HS-5 (cell line): ENCODE measurements at places on chromosomes 1 and 21.

- DNase-seq: no peak
Observed at GRCh38 chr1:109274533-109275476, 8.1 kb downstream of the PSRC1 start.

DNA sequence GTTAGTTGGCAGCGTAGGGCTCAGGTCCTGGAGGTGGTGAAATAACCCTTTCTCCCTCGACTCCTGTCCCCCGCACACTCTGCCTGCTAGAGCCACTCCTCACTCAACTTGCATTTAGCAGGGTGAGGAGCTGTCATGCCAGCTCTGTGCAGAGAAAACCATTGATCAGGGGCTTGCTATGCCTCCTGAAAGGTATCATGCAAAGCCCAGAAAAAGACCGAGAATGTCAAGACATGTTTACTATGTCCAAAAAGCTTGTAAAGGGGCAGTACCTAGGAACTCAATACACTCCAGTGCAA lies 18.0 kb downstream of the ALDH4A1 start:
- no peak for DNase-seq

DNA sequence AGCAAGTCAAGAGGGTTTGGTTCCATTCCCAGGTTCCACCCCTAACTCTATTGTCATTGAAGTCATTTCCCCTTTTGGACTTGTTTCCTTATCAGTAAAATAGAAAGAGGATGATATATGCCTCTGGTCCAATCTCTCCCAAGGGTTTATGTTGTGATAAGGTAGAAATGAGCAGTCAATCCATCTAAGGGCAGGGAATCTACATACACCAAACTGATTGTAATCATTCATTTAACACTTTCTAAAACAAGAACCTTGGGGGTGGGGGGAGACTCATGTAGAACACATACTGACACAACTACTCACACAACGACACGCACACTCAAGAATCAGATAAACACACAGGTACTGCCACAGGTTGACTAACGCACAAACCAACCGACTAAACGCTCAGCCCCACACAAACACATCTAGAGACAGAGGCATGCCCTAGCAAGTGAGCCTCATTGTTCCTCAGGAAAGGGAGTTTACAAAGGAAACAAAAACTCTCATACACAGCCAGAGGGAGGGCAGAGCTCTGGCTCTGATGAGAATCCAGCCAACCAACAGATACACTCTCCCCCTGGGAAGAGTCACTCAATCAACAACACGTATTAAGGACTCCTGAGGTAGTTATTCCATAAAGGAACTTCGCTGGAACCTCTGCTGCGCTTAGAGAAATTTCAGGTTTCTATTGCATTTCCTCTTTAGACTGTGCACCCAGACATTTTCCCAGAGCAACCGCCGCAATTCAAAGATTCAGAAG lies 1.0 kb downstream of the F11R start:
- no peak for DNase-seq

DNA sequence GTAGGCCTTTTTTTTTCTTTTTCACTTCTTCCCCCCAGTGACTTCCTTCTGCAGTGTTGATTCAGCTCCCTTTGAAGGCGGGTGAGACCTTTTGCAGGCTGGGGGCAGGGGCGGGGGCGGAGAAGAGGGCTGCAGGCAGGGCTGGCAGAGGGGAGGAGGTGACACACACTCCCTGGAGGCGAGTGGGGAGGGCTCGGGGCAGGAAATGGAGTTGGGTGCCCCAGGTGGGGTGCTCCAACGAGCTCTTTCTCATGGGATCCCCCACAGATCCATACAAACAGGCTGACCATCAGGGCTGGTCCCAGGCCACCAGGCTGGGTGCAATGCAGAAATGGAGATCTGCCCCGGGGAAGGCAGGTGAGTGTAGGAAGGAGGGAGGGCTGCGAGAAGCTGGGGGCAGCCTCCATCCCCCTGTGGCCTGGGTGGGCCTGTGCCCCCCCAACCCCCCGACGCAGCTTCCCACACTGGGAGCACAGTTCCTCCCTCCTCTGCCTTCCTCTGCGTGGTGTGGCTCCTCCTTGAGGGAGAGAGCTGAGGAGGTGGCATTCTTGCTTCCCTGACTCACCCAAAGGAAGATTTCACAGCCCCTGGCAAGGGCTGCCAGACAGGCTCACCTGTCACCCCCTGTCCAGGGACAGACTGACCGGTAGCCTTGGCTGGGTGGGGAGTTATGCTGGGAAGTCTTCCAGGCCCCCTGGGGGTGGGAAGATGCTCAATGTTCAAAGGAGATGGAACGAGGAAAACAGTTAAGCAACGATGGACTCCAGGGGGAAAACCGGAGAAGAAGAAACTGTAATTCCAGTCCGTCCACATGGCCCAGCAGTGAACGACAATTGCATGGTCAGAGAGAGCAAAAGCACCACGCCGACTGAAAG lies 7.1 kb upstream of the ITGB2 start:
- DNase-seq: peak; percentile 61

DNA sequence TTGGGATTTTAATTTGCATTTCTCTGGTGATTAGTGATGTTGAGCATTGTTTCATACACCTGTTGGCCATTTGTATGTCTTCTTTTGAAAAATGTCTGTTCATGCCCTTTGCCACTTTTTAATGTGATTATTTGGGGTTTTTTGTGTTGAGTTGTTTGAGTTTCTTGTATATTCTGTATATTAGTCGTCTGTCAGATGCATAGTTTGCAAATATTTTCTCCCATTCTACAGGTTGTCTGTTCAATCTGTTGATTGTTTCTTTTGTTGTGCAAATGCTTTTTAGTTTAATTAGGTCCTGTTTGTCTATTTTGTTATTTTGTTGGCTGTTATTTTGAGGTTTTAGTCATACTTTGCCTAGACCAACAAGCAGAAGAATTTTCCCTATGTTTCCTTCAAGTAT lies 164.0 kb upstream of the CXADR start:
- DNase-seq: no peak

- DNase-seq: no peak
Observed at GRCh38 chr1:32350785-32351398, 11.4 kb downstream of the FAM229A start.

DNA sequence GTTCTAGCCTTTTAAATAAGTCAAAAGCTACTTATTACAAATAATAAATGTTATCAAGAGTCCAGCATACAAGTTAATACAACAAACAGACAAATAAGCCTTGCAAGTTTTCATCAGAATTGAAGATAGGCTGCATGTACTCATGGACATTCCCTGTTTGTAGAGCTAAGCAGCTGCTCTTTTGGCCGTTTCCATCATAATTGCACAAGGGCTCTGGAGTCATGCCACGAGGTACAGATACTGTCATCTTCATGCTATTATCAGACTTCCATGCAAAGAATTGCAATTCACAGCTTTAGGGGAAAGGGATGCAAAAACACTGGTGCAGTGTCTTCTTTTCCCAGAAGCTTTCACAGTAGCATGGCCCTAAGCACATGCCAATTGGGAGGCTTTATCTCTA lies 52.8 kb upstream of the TBX15 start:
- DNase-seq: no peak

DNA sequence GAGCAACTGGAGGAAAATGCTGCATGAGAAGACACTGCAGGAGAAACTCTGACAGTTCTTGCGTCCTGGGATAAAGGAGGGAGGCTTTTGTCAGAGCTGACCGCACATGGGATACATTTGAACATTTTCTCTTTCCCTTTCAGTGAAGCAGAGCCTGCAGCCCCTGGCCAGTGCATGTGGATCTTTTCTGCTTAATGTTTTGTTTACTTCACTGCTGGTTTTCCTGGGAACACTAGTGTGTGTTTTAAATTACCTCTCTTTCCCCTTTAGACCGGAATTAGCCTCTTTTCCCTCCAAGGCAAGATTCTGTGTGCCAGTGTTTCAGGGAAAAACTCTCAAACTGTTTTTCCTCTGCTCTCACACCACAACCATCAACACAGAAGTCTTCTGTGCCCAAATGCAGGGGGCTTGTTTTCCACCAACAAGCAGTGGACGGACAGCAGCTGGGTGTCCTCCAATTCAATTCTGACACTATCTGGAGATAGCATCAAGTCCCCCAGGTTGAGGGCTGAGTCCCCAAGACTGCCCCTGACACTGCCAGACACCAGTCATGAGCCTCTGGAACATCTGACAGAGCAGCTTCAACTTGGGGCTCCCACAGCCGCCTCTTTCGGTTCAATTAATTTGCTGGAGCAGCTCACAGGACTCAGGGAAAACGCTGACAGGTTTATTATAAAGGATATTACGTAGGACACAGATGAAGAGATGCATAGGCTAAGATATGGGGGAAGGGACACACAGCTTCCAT lies 136.2 kb downstream of the RHOU start:
- no peak for DNase-seq

DNA sequence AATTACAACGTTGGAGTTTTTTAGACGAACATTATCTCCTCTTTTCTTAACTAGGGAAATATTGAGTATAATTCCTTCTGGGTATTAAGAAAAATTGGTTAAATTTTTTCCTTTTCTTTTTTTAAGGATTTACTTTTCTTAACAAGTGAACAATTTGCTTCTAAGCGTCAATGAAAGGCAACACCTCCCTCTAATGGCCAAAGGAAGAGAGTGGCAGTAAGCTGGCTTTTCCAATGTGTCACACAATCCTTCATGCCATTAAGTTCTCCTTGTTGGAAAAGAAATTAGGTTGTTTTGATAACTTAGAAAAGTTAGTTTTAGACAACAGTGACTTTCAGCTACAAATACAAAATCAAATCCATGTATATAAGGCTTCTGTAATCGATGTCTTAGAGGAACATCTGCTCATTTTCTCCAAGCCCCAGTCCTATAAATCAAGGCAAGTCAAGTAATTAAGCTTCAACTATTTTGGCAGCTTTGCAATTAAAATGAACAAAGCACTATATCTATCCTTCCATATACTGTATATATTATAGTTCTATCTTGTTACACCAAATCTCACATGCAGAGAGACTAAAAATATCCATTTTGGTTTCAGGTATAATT lies 62.8 kb downstream of the EDEM3 start:
- DNase-seq: peak; percentile 45

- no peak for DNase-seq
Observed at GRCh38 chr21:36127977-36128376, 6.9 kb upstream of the CBR3 start.

GRCh38 chr21:45522986-45523385 lies 19.3 kb downstream of the SLC19A1 start:
- no peak for DNase-seq

DNA sequence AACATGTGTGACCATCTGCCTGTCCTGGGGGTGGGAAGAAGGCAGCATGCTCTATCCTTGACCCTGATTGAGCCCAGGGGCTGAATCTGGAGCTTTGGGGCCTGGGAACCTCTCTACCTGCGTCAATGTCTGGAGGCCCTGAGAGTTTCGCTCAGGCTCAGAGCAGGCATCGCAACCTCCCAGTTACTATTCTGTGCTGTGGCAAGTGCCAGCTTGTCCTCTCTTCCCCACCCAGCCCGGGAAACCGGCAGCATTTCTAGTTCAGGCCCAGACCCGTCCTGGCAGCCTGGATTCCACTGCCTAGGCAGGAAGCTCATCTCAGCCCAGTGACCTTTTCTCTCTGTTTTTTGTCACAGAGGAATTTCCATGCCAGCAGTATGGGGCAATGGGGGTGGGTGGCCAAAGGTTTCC lies 10.0 kb upstream of the IRF6 start:
- no peak for DNase-seq

- peak; percentile 79 for DNase-seq
Observed at GRCh38 chr1:178417858-178418257, 78.9 kb downstream of the CLEC20A start.

DNA sequence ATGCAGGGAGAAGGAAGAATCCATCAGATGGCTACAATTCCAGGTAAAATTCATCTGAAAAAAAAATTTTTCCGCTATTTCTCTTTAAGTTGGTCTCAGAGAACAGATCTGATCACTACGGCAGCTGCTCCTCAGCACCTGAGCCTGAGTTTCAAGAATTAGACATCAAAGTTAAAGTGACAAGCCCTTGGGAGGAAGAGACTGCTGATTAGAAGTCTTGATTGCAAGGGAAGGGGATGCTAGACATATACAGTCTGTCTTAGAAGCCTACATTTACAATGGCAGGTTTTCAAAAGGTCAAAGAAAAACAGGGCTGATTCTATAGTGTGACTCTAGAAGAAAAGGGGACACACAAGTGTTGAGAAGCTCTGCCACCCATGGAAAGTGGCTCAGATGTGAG lies 48.3 kb downstream of the SUSD4 start:
- DNase-seq: no peak

DNA sequence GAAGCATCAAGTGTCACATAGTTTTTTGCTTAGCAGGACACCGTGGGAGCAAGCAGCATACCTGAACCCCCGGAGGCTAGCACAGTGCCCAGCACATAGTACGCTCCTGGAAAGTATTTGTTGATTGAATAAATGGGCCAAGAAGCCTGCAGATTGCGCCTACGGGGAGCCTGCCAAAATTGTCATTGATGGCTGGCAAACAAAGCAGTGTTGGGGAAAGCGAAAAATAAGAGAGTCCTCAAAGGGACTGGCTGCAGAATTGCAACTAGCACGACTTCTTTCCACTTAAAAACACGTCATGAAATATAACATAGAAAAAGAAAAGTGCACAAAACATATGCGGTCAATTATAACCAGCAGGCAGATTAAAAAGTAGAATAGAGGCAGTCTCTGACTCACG lies 125.2 kb upstream of the GALNT2 start:
- DNase-seq: no peak

DNA sequence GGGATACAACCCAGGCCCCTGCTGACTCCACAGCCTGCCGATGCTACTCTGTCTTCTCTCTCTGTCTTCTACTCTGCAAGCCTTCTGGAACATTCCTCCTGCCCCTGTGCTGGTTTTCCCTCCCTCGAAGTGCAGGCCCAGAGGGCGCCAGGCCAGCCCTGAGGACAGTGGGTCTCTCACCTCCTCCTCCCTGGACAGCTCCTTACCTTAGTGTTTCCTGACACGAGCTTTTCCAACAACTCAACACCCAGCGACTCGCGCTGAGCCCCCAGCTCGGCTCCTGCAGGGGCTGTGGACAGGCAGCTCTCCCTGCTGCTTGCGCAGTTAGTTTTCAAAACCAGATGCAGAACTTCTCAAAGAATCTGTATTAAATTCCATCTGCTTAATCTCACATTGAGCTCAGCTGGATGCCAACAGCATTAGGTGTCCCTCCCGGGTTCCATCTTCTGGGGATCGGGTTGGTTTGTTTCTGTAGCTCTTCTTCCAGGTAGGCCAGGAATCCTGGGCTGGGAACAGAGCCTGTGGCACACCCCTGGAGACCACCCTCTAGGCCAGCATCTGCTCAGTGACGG lies 54.2 kb downstream of the PTPRU start:
- no peak for DNase-seq

GRCh38 chr1:230825761-230826160 lies 42.6 kb downstream of the C1orf198 start:
- DNase-seq: no peak

GRCh38 chr1:36883315-36883949 lies 150.9 kb downstream of the GRIK3 start:
- no peak for DNase-seq

- DNase-seq: no peak
Observed at GRCh38 chr21:41228958-41229357, 61.0 kb downstream of the BACE2 start.

- DNase-seq: no peak
Observed at GRCh38 chr1:55046871-55047270, 7.5 kb downstream of the PCSK9 start.
